ENCODE measurements at places on chromosomes 12 and 14. TPM values are rescaled to one million over a fixed set of nuclear protein-coding genes. Genes with fewer than 3 reads are reported as not detected.

- DNase-seq: no peak
Measured at GRCh38 chr12:110744601-110745264, 2.0 kb upstream of the PPP1CC start.

DNA sequence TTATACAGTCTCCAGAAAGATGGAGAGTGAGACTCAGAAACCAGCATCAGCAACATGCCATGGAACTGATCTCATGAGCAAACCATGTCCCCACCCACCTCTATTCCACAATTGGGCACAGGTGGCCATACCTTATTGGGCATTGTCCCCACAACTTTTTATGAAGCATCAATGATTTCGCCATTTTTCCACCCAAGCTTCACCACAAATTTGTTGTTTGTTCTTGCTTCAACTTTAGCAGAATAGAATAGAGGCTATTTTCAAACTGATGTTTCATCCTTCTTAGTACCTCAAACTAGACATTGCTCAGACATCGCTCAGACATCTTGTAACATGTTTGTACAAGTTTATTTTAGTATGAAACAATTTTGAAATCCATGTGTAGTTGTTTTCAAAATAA, 112.5 kb upstream of the TMTC2 start:
- DNase-seq: no peak

DNA sequence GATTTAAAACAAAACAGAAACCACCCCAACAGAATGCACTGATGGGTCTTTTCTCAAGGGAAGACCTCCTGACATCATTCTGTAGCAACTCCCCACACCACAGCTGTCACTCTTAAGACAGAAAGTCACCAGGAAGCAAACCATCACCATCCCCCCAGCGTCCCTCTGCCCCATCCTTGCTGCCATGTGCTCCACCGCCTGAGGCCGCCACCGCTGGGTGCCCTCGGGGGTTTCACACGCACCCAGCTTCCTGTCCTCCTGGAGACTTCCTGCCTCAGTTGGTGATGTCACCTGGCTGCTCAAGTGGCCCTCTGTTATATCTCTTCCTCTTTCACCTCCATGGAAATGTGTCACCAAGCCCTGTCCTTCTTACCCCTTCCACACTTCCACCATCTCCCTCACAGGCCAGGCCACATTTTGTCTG, 71.4 kb upstream of the GPR68 start:
- peak; percentile 87 for DNase-seq

- DNase-seq: no peak
Measured at GRCh38 chr14:84998216-84998615, 531.7 kb upstream of the FLRT2 start.

DNA sequence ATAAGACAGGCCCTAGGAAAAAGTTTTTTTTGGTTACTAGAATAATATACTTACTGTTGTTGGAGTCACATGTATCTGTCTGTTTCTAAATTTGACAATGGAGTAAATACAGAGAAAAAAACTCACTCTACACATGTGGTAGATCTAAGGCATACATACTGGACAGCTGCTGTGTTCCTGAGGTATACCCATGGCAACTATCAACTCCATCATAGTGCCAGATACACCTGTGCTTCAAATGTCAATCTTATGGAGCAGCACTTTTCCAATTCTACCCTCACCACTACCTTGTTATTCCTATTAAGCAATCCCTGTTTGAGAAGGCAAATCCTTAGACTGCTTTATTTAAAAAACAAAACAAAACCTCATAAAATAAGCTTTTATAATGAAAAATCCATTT, 3.3 kb downstream of the ZCRB1 start:
- DNase-seq: no peak

- no peak for DNase-seq
Measured at GRCh38 chr12:58288190-58288589, 346.8 kb downstream of the ATP23 start.

DNA sequence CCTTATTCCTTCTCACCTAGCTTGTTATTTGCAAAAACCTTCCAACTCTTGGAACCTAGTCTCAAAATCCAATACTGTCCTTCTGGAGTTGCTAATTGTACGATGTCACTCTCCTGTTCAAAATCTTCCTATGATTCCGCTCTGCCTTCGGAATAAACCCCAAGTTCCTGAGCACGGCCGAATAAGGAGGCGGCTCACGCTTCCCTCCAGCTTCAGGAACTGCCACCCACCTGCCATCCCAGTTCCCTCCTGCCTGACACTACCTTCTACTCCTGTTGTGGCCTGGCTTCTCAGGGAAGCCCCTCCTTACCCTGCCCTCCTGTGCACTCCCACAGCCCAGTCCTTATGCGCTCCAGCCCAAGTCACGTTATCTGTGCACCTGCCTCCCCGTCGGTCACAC, 73.2 kb downstream of the SETD3 start:
- no peak for DNase-seq

HVCN1 gene
- total RNA-seq: 20.3 TPM

LRRK2 gene
- total RNA-seq: 0.40 TPM

CCDC196 gene
- not detected for total RNA-seq

CACNA2D4 gene
- 10.4 TPM for total RNA-seq

PLEKHH1 gene
- 0.68 TPM for total RNA-seq

KRT72 gene
- 0.65 TPM for total RNA-seq

ASPG gene
- not detected for total RNA-seq

Data from activated naive CD8-positive, alpha-beta T cell treated with anti-CD3 and anti-CD28 coated beads, Interleukin-2, amount 10 ng/mL, durations not matched to agents 7 days and 5 days (primary cell).